Activated naive CD4-positive, alpha-beta T cell treated with anti-CD3 and anti-CD28 coated beads, Interleukin-2, amount 10 ng/mL, durations not matched to agents 7 days and 5 days (primary cell): ENCODE measurements at places on chromosomes 2 and 18.

GRCh38 chr2:38108907-38109731 lies 33.2 kb upstream of the CYP1B1 start:
- DNase-seq, result no peak

- peak; percentile 26 for DNase-seq
Observed at GRCh38 chr2:191066197-191066918, 52.4 kb upstream of the STAT1 start.

- DNase-seq, result no peak
Observed at GRCh38 chr2:29223851-29224692, 108.9 kb downstream of the CLIP4 start.

DNA sequence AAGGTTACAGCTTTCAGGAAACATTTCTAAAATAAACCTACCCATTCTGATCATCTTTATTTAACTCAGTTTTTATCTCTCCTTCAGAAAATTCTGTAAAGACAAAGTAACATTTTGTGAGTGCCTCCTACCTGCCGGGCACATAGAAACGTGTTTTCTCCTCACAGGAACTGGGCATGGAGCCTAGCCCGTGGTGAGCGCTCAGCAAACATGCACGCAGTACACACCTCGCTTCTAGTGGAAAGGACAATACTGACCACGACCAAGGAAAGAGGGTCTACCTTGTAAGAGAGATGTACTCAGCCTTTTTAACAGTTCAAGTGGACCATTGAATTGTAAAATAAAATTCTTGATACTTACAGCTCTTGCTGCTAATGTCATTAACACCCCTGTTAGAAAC lies 24.8 kb upstream of the KIDINS220 start:
- DNase-seq, result no peak

DNA sequence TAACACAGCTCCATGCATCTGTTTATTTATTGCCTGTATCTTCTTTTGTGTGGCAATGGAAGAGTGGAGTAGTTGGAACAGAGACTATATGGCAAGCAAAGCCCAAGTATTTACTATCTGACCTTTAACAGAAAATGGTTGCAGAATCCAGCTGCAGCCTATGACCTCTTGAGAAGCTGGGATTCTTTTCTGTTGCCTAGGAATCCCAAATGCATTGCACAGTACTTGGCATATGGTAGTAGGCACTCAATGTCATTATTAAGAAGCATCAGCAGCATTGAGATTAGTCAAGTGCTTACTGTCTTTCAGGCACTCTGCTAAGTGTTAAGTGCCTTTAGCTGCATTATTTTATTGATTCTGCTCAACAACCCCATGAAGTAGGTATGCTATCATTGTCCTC lies 331.6 kb downstream of the CCDC85A start:
- no peak for DNase-seq

- DNase-seq, result peak; percentile 54
Observed at GRCh38 chr18:7566567-7567473, at the start of gene PTPRM. Gene PTPRM (plus strand): TSS chr18:7567316. CDS start chr18:7567819, 503 bp downstream.

DNA sequence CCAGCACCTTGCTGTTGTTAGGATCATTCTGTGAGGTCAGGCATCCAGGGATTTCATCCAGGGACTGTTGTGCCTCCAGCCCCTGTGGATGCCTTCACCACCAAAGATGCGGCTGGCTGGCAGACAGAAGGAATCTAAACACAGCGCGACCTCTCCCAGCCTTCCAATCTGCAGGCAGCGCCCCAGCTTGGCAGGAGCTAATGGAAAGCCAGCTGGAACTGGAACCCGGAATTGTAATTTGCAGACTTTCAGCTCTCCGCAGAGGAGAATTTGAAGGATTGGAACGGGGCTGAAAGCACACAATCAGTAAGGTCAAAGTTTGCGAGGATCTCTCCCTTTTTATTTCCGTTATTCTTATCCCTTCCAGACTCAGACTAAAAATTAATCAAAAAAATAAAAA lies 127.8 kb downstream of the TRIB2 start:
- DNase-seq, result no peak

DNA sequence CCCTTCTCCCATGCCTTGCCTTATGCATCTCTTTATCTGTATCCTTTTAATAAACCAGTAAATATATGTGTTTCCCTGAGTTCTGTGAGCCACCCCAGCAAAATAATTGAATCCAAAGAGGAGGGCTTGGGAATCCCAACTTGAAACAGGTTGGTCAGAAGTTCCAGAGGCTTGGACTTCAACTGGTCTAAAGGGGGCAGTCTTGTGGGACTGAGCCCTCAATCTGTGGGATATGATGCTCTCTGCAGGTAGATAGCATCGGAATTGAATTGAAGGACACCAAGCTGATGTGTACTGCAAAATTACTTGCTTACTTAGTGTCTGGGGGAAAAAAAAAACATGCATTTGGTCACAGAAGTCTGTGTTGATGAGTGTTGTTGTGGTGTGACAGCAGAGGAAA lies 1033.5 kb upstream of the TMEFF2 start:
- DNase-seq, result no peak

- no peak for DNase-seq
Observed at GRCh38 chr18:61973273-61974115, 80.7 kb upstream of the RNF152 start.

DNA sequence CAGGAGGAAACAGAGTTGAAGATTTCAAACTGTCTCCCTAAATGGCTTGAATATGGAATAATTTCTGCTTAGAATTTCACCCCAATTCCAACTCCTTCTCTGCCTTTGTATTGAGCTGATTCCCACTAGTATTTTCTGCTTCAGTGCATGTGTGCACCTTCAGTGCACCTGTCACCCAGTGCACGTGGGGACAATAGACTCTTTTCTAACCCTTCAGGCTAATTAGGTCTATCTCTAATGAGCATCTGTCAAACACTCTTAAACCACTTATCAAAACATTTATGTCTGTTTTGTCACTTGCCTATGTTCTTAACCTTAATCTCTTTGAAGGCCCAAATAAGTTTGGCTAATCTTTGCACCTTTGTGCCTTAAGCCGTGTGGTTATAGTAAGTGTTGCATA lies 232.0 kb upstream of the NETO1 start:
- DNase-seq, result no peak

DNA sequence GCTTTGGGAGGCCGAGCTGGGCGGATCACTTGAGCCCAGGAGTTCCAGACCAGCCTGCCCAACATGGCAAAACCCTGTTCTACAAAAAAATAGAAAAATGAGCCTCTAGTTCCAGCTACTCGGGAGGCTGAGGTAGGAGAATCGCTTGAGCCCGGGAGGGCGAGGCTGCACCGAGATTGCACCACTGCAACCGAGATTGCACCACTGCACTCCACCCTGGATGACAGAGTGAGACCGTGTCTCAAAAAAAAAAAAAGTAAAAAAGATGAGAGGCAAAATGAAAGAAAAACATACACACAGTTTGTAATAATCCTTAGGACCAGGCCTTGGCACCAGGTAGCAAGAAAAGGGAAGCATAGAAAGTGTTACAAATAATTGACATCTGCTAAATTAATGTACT lies 22.0 kb downstream of the RBM43 start:
- DNase-seq, result no peak

- peak; percentile 63 for DNase-seq
Observed at GRCh38 chr2:100643906-100644501, 81.2 kb downstream of the PDCL3 start.

- DNase-seq, result peak; percentile 77
Observed at GRCh38 chr18:77140439-77141109, 8.0 kb upstream of the MBP start.

DNA sequence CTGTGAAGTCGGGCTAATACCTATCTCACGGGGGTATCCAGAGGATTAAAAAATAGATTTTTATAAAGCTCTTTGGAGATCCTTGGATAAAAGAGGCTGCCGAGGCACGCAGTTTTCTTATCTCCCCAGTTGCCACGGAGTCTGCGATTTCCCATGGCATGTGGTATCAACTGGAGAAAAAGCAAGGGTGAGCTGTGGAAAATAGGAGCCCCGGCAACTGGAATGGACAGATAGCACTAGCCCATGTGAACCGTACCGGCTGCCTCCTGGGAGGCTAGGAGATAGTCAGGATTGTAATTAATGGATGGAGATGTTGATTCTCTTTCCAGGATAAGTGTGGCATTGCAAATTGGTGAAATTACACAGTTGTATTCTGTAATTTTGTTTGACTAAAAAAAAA lies 407.6 kb upstream of the KCNH7 start:
- no peak for DNase-seq

- no peak for DNase-seq
Observed at GRCh38 chr2:134926231-134926931, 7.8 kb downstream of the CCNT2 start.

- DNase-seq, result no peak
Observed at GRCh38 chr2:154686162-154686561, 12.3 kb upstream of the KCNJ3 start.

- DNase-seq, result no peak
Observed at GRCh38 chr18:35491700-35492077, 6.1 kb downstream of the INO80C start.

- no peak for DNase-seq
Observed at GRCh38 chr2:96389736-96390135, 54.2 kb downstream of the NCAPH start.

DNA sequence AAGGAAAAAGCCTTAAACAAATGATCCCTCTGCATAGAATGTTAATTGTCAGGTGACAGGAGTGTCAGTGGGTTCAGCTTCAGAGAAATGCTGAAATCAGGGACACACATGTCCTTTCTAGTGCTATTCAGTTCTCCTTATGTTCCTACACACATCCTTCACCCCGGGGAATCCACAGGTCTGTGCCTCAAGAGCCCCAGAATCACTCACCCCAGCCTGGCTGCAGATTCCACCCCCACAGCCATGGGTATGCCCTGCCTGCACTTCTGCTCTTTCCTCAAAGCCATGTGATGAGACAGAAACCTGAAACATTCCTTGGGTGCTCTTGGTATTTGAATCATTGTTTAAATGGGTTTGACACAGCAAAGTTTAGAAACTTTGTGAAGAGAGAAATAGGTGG lies 27.4 kb upstream of the FZD7 start:
- DNase-seq, result no peak

DNA sequence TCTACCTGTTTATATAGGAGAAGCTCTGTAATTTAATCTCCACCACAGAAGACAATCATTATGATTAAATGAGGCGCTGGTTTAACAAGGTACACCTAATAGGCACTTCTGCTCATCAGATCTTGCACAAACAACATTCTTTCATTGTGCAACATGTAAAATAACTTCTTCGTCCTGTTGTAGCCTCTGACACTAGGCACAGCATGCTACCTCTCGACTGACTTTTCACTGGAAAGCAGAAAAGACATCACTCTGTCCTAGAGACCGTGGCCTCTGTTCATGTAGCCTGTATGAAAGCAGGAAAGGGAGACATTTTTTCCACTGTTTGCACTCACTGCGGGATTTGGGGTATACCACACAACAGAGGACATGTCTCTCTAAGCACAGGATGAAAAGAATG lies 316.5 kb downstream of the IRS1 start:
- DNase-seq, result no peak

DNA sequence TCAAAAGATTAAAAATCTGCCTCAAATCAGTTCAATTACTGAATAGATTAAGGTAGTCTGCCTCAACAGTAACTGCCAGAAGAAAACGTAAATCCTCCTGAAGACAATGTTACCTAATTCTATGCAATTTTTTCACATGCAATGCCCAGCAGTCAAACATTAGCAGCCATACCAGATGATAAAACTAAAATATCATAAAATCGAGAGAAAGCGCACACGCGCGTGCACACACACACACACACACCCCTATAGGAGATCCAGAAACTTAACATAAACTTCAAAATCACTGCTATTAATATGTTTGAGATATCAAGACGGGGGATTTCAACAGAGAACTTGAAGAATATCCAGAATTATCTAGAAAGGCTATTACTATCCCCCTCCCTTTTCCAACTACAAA lies 32.9 kb downstream of the ROCK2 start:
- DNase-seq, result no peak

DNA sequence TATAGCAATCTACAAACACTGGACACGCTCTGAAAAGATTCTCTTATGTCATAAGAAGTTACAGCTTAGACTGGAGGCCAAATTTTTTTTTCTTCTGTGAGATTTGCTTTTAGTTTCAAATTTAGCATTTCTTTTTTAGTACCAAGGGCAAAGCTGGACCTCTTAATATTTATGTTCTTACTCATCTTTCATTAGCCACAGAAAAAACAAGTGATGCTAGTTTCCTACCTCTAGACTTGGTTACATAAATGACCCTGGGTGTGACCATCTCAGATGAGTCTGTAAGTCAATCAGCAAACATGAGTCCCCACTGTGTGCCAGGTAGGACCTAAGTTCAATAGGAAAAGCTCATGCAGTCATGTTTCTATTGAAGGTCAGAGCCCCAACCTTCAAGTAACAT lies 94.4 kb downstream of the MEP1B start:
- no peak for DNase-seq

GRCh38 chr2:117832905-117833613 lies 18.6 kb downstream of the DDX18 start:
- DNase-seq, result peak; percentile 40

GRCh38 chr2:141554810-141555209 lies 576.0 kb downstream of the LRP1B start:
- no peak for DNase-seq

GRCh38 chr2:10493634-10494281 lies 45.6 kb upstream of the ODC1 start:
- peak; percentile 75 for DNase-seq

DNA sequence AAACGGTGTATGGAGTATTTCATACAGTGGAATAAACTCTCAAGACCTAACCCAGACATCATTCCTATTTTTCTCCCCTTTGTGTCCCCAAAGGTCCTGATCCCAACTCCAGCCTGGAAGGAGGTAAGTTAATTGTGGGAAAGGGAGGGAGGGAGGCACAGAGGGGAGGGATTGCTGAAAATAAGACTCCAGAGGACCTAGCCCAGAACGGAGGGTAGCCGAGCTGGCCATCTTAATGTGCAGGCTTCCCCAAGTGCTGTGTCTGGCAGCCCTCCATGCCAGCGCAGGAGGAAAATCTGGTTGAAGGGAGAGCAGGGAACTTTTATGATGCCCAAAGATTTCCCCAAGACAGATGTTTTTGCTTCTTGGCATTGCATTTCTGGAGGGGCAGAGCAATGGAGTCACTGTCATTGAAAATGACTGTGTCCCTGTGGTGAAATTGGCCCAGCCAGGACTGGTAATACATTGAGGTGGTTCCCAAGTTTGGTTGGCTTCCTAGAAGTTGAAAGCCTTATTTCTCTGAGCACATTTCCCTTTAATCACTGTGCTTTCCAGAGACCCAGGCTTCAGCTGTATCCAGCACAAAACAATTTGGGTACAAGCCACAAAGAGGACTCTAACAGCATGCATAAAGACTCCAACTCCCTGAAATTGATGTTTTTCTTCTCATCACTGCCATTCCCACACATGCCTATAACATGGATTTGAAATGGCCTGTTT lies 202.7 kb downstream of the AGPS start:
- no peak for DNase-seq

- DNase-seq, result no peak
Observed at GRCh38 chr18:48780201-48780912, 170.4 kb downstream of the SMAD7 start.

DNA sequence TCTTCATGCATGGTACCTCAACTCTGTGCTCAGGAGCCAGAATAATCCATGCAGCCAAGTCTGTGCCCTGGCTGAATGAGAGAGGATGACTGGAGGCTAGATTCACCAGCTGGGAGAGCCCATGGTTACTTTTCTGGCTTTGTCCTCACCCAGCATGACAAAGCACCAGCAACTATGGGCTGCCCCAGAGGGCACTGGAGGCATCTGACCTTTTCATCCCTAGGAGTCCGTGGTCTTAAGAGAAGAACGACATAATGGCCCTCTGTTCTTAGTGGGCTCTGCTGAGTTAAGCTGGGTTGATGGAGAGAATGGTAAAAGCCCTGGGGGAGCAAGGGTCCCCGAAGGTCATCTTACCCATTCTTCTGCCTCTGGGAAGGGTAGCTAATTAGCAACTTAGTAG lies 54.6 kb upstream of the TNP1 start:
- DNase-seq, result no peak
